ENCODE measurements at places on chromosomes 1 and 21.

GRCh38 chr21:43362321-43362791 lies 64.6 kb downstream of the SIK1 start:
- DNase-seq: no peak

- peak; percentile 77 for DNase-seq
Observed at GRCh38 chr1:205775015-205775716, at the start of gene RAB29. RAB29 (minus strand) TSS chr1:205775482; CDS start chr1:205774956, 526 bp downstream.

DNA sequence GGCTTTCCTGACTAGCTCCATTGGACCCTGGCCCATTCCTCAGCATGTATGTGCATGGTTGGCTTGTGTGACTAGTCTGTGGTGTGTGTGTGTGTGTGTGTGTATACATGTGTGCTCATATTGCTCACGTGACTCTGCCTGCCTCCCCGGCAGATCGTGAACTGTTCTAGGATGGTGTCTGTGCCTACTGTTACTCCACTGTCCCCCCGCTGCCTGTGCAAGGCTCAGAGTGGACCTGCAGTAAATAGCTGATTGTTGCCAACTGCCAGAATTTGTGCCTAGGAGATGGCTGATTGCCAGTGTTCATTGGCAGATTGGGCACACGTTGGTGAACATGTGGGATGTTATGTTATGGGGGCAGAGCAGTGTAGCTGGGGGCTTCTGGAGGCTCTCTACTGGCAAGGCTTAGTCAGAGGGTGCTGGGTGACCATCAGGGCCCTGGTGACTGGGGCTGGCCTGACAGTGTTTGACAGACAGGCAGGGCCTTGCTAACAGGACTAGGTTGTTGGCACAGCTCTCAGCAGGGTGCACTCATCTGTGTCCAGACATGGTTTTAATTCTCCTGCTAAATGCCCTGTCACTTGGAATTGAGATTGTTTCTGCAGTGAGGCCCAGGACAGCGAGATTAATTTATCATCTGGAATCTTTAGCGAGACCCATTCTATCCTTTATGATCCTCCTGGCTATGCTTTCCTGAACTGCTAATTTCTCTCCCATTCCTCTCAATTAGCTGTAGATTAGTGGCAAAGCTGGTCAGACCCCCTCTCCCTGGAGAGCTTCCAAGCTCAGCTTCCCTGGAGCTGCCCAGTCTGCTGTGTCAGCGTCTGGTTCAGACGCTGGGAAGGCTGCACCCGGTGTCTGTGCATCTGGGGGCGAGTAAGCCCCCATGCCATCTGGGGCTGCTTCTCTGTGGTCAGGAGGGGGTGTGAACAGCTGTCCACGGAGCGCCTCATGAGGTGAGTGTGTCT lies 20.8 kb downstream of the SLC6A17 start:
- DNase-seq: no peak

DNA sequence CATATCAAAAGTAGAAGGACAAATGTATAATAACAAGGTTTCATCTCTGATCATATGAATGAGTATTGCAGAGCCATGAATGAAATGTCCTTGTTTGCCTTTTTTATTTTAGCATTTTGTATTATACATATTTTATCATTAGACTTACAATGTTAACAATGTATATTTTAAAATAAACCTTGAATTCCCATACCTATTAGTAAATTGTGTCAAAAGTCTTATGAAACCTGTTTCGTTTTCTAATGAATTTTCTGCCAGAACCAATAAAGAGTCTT lies 646 bp downstream of the DNAJB4 start:
- no peak for DNase-seq

DNA sequence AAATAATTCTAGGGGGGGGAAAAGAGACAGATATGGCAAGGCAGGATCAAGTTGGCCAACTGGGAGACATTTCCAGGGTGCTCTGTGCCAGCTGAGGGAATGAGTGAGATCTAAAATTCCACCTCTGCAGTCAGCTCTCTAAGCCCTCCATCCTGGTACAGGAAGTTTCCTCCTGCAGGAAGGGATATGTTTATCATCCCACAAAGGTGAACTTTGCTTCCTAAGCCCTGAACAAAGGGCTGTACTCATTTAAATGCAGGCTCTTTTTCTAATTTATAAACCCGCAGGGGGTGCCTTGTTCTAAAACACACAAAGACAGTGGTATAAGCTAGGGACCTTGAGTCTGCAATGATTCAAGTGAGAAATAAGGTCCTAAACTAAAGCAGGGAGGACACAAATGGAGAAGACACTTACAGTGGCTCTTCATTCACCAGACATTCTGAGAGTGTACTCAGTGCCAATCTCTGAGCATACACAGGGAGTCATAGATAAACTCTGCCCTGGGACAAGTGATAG lies 3.6 kb upstream of the TNFSF4 start:
- no peak for DNase-seq

- no peak for DNase-seq
Observed at GRCh38 chr1:182337736-182338571, 53.6 kb downstream of the GLUL start.

DNA sequence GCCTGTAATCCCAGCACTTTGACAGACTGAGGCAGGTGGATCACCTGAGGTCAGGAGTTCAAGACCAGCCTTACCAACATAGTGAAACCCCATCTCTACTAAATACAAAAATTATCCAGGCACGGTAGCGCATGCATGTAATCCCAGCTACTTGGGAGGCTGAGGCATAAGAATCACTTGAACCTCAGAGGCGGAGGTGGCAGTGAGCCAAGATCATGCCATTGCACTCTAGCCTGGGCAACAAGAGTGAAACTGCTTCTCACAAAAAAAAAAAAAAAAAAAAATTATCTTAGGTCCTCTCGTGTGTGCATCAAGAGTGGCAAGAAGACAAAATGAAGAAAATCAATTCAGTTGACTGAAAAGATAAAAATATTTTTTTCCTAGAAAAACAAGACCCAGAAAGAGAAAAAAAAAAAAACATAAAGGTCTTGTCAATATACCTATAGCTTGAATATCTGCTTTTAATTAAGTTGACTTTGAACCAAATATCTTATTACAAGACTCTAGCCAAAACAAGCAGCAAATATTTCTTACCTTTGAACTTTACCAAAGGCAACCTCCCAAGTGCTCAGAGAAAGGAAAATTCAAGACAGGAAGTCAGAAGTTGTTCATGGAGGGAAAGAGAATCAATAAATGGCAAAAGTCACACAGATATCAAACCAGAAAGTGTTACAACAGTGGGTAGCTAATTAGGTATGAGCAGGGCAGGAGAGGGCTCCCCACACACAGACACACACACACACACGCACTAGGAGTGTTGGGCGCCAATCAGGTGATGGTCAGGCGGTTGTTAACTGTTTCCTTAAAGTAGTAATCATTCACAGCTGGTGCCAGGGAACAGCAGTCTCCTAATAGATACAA lies 29.6 kb downstream of the ITLN2 start:
- peak; percentile 73 for DNase-seq

DNA sequence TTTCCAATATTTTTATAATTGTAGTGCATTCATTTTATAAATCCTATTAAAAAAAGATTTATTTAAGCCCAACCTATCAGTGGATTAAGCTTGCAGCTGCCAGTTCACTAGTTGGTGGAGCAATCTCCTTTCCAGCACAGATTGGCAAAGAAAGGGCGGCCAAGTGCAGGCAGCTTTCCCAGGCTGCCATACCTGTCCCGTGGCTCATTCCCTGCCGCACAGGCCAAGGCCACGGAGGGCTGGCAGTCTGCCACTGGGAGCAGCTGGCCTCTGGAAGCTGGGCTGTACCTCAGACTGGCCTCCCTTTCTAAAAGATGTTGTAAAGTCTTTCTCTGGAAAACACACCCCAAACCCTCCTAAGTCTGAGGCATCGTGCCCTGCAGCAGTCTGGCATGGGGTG lies 74.2 kb downstream of the SIM2 start:
- DNase-seq: peak; percentile 54

- DNase-seq: no peak
Observed at GRCh38 chr1:187481581-187482148, 652.9 kb downstream of the PLA2G4A start.

All from Calu3 (cell line).